ENCODE measurements at places on chromosomes 5 and 9. TPM values are rescaled to one million over a fixed set of nuclear protein-coding genes. Genes with fewer than 3 reads are reported as not detected.

PALM2AKAP2 gene
- total RNA-seq: not detected

DNA sequence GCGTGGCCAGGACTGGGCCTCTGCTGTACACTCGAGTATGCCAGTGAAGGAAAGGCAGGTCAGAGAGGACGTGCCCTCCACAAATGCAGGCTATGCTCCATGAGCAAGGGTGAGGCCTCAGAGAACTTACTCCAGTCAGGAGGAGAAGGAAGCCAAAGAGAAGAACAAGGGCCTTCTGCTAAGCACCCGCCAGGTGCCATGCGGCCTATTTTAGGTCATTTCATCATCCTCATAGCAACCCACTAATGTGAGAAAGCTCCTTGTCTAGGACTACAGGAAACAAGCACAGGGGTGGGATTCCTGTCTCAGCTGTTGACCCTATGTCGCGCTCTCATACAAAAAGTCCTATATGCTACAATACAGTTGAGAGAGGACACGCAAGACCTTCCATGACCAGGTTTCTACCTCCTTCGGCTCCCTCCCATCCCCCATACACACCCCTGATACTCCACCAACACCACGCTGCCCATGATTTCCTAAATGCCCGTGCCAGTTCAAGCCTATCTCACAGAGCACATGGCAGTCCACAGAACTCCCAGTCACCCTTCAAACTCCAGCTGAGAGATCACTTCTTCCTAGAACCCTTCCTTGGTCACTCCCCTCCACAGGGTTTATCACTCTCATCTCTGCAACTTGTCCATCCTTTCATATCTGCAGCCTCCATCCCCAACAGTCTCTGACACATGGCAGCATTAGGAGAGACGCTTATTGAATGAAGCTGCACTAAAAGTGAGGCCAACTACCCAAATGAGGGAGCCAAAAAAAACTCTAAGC is 26.8 kb downstream of the PSMB7 start:
- H3K4me1 ChIP-seq: peaks cover 65% of the 10 kb centered on the region
- no peak overlapping the region for H3K4me3 ChIP-seq
- no peaks in the 10 kb centered on the region for H3K27me3 ChIP-seq
- no peak overlapping the region for H3K27ac ChIP-seq

GRCh38 chr9:115596021-115596745 is 478.2 kb upstream of the TNC start:
- no peak overlapping the region for H3K27ac ChIP-seq
- H3K4me1 ChIP-seq: peaks cover 3% of the 10 kb centered on the region
- no peaks in the 10 kb centered on the region for H3K36me3 ChIP-seq
- no peak for DNase-seq
- no peak overlapping the region for H3K4me3 ChIP-seq
- H3K27me3 ChIP-seq: no peaks in the 10 kb centered on the region

DNA sequence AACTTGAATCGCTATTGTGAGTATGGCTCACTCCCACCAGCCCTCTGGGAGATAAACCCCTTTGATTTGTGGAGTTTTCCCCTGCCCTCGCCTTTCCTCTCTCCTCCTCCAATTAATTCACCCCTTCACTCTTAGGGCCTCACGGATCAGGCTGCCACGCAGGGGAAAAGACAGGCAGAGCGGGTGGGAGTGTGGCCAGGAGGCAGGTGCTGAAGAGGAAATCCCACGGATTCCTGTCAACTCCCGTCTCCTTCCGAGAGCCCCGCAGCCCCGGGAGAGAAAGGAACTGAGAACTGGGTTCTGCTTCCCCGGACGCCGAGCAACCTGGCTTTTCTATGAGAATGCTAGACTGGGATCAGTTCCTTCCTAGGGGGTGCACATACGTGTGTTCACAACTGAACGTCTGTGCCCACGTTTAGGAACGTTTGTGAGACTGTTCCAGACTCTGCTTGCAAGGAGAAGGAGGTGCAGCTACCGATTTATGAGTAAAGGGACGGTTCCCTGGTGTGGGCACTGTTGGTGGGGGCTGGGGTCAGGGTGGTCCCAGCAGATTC is 314.5 kb upstream of the TLE4 start:
- no peak for DNase-seq
- no peaks in the 10 kb centered on the region for H3K36me3 ChIP-seq
- H3K4me1 ChIP-seq: peaks cover 14% of the 10 kb centered on the region
- peaks cover 39% of the 10 kb centered on the region for H3K27me3 ChIP-seq
- H3K4me3 ChIP-seq: peak overlapping the region; percentile 13

GRCh38 chr5:135076051-135076491 is 42.0 kb upstream of the PITX1 start:
- H3K4me1 ChIP-seq: no peaks in the 10 kb centered on the region
- H3K4me3 ChIP-seq: no peak overlapping the region
- no peaks in the 10 kb centered on the region for H3K36me3 ChIP-seq
- no peaks in the 10 kb centered on the region for H3K27me3 ChIP-seq

- H3K27me3 ChIP-seq: no peaks in the 10 kb centered on the region
- H3K36me3 ChIP-seq: no peaks in the 10 kb centered on the region
- H3K4me3 ChIP-seq: no peak overlapping the region
- no peaks in the 10 kb centered on the region for H3K4me1 ChIP-seq
- no peak overlapping the region for H3K27ac ChIP-seq
These were observed 364.5 kb downstream of the MAN2A1 start for GRCh38 chr5:110054240-110054639.

DNA sequence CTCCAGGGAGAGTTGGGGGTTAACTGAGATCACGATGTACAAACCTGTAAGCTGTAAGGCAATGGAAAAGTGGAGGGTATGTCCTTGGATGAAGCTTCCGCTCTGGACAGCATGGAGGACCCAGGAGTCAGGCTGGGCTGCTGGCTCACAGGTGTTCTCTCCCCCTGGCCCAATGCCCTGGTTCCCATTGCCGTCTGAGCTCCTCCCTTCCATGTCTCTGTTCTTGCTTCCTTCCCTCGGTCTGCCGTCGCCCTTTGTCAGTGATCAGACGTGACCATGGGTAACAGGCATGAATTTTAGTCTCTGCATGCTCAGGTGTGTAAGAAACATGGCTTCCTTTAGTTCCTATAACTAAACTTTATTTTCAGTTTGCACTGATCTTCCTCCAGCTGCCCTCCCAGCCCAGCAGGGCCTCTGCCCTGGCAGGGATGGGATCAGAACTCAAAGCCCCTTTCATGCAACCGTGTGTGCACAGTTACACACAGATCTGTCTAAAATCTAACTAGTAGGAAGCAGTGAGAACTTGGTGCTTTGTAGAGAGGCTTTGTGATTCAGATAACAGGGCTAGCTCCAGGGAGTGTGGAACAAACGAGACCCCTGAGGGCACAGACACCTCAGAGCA is 51.7 kb upstream of the KCNMB1 start:
- no peaks in the 10 kb centered on the region for H3K27me3 ChIP-seq
- H3K36me3 ChIP-seq: no peaks in the 10 kb centered on the region
- DNase-seq: no peak
- no peaks in the 10 kb centered on the region for H3K4me1 ChIP-seq

DNA sequence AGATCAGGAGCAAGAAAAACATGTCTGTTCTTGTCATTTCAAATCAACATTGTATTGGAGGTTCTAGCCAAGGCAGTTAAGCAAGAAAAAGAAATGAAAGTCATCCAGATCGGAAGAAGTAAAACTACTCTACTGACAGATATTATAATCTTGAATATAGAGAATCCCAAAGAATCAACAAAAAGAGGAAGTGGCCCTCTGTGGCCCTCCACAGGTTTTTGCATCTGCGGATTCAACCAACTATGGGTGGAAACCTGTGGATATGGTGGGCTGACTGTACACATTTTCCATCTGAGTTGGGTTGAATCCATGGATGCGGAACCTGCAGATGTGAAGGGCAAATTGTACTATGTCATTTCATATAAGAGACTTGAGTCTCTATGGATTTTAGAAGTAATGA is 35.1 kb downstream of the GAS1 start:
- H3K27ac ChIP-seq: no peak overlapping the region
- no peaks in the 10 kb centered on the region for H3K36me3 ChIP-seq
- no peaks in the 10 kb centered on the region for H3K27me3 ChIP-seq
- H3K4me1 ChIP-seq: no peaks in the 10 kb centered on the region

DNA sequence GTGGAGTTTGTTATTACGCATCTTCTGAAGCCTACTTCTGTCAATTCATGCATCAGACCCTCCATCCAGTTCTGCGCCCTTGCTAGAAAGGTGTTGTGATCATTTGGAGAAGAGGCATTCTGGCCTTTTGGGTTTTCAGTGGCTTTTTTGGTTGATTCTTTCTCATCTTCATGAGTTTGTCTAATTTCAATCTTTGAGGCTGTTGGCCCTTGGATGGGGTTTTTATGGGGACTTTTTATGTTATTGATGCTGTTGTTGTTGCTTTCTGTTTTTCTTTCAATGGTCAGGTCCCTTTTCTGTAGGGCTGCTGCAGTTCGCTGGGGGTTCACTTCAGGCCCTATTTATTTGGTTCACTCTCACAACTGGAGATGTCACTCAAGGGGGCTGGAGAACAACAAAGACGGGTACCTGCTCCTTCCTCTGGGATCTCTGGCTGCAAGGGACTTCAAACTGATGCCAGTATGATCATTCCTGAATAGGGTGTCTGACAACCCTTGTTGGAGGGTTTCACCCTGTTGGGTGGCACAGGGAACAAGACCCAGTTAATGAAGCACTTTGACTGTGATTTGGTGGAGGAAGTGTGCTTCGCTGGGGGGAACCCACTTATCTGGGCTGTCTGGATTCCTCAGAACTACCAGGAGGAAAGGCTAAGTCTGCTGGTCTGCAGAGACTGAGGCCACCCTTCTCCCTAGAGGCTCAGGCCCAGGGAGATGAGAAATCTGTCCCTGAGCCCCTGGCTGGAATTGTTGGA is 226.7 kb upstream of the PTGER4 start:
- H3K27ac ChIP-seq: no peak overlapping the region
- H3K4me1 ChIP-seq: no peaks in the 10 kb centered on the region
- no peak overlapping the region for H3K4me3 ChIP-seq
- no peaks in the 10 kb centered on the region for H3K36me3 ChIP-seq
